ENCODE measurements at places on chromosomes 1 and 21.

DNA sequence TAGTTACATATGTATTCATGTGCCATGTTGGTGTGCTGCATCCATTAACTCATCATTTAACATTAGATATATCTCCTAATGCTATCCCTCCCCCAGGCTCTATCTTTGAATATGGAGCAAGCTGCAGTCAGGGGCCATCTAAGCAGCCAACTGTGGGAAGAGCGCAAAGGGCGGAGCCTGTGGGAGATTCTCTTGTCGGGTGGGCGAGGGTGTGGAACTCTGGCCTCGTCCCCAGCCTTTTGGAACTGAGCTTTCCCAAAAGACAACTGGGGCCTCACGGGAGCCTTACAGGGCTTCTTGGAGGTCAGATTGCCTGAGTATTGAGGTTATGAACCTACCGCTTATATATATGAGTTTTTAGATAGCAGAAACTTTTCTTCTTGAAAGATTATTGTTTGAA lies 117.2 kb downstream of the HHAT start:
- DNase-seq = no peak

- no peak for DNase-seq
Measured at GRCh38 chr21:39519835-39520234, 68.1 kb downstream of the SH3BGR start.

- DNase-seq = no peak
Measured at GRCh38 chr21:34743831-34744230, 75.0 kb downstream of the CLIC6 start.

- DNase-seq = no peak
Measured at GRCh38 chr1:24727501-24728216, 17.6 kb upstream of the CLIC4 start.

DNA sequence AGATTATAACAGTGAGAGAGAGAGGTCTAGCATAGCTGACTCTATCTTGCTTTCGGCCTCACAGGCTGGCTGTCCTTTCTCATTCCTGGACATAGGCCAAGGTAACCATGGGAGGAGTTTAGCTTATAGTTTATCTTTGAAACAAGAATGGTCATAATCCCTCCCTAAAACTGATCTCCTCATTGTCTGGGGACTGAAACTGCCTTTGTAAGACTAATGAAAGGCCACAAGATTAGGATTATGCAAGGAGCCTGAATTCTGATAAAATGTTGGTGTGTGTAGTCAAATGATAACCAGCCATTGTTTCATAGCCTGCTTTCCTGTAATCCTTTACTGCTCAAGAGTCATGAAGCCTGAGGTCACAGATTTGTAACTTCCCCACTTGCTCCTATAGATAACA lies 131.9 kb upstream of the LYPLAL1 start:
- no peak for DNase-seq

- DNase-seq = no peak
Measured at GRCh38 chr1:161723459-161724141, 2.3 kb downstream of the FCRLB start.

GRCh38 chr1:168476588-168477385 lies 67.0 kb downstream of the XCL2 start:
- DNase-seq = no peak

DNA sequence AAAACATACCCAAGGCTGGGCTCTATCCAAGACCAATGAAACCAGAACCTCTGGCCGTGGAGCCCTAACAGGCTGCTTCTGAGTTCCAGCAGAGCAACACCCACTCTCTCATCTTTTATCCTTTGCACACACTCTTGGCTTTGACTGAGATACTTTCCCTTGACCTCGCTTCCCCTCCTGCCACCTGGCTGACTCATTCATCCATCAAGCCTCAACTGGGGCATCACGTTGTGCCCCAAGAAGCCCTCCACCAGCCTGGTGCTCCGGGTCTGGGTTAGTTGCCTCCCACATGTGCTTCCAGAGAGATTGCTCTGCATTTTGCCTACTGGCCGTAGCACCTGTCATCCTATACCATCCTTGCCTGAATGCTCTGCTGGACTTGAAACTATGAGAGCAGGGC lies 34.5 kb upstream of the SERBP1 start:
- DNase-seq = no peak

- DNase-seq = no peak
Measured at GRCh38 chr1:31152181-31152795, 86.8 kb upstream of the PUM1 start.

DNA sequence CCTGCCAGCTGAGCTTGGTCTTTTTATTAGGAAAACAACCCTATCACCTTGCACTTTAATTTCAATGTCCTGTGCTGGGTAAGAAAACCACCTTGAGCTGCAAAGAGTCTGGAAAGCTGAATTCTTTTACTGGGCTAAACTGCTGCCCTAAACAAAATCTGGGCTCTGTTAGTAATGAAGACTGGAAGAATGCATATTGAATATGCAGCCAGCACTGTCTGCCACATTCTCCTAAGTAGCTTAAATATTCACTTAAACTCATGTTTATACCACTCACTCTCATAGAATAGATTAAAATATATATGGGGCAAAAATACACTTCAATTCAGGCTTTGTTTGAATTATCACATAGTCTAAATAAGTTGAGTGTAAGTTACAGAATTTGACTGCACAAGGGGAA lies 158.0 kb downstream of the TGFB2 start:
- no peak for DNase-seq

- DNase-seq = no peak
Measured at GRCh38 chr1:167854184-167854583, 59.8 kb downstream of the ADCY10 start.

All from ecto neural progenitor cell (in vitro differentiated cells).